ENCODE measurements at places on chromosomes 5 and 9.
A peak's percentile ranks its signal among the peaks of the same experiment; 100 is the strongest.

DNA sequence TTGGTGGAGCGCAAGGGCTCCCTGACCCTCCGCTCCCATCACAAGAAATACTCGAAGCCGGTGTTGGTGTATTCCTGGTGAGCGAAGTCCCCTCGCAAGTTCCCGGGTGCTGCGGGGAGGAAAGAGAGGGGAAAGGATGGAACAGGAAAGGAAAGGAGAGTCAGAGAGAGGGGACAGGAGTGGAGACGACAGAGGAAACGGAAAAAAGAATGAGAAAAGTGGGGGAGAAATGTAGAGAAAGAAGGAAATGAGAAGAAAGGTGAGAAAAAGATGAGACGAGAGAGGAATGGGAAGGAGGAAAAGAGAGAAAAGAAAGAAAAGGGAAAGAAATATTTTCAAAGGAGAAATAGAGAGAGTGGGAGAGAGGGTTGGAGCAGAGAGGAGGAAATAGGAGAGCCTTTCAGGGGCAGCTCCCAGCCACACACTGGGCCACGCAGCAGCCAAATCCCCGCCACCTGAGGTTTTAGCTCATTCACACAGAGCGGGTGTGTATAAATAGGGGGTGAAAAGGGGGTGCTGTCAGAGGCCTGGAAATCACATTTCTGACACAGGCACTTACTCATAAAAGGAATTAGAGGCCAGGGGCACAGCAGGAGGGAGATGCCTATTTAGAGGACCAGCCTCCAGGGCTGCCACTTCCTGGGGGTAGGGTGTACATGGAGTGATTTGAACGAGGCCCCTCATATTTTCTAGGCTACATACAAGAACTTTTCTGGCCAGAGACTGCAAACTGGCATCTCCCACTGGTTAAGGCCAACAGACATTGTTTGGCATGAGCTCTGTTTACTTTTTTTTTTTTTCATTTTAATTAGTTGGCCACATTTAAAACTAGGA lies 555 bp downstream of the CFAP95 start:
- no peak for DNase-seq

DNA sequence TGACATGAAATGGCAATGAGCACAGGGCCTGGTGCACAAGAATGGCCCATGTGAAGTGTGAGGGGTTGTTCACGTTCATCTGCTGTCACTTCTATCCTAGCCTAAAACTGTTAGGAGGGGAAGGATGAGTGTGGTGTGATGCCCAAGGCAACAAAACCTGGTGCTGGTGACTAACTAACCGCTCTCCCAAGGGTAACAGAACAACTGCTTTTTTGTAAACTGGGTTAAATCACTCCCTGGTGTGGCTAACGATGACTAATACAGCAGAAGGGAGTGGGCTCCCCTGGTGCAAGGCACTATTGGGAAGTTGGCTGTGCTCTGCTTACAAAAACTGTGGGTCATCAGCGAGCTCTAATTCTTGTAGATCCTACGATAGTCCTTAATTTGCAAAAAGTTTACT lies 103.2 kb upstream of the VCAN start:
- DNase-seq = no peak

GRCh38 chr9:113307396-113307975 lies 4.3 kb upstream of the RNF183 start:
- DNase-seq = no peak

- DNase-seq = no peak
Measured at GRCh38 chr5:143703659-143704058, 108.3 kb upstream of the HMHB1 start.

DNA sequence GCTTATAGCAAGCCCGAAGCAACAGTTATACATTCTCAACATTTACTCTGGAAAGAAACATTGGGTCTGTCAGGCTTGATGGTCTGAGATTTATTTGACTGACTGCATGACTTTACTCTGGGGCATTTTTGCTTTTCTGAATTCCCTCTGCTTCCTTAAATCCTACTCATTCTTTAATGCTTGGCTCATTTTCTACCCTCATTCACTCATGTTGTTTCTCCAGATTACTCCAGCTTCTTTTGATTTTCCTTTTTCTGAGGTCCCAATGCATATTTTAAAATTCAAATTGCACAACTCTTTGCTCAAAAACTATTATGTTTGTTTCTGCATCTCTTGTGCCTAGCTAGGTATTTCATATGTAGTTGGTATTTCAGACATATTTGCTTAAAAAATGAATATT lies 2002.9 kb upstream of the NUDT12 start:
- DNase-seq = no peak

- DNase-seq = no peak
Measured at GRCh38 chr9:19665146-19665863, 123.5 kb downstream of the SLC24A2 start.

GRCh38 chr5:134935711-134936602 lies 31.0 kb downstream of the PCBD2 start:
- DNase-seq = no peak

- DNase-seq = peak; percentile 2
Measured at GRCh38 chr5:143652108-143652700, 159.8 kb upstream of the HMHB1 start.

- DNase-seq = no peak
Measured at GRCh38 chr5:61402244-61402823, 70.3 kb downstream of the ZSWIM6 start.

GRCh38 chr5:56328753-56329560 lies 95.8 kb upstream of the ANKRD55 start:
- DNase-seq = peak; percentile 10

- DNase-seq = no peak
Measured at GRCh38 chr5:172624996-172625964, 15.8 kb upstream of the NEURL1B start.

- no peak for DNase-seq
Measured at GRCh38 chr5:138574744-138575193, 432 bp downstream of the HSPA9 start.

- no peak for DNase-seq
Measured at GRCh38 chr5:75473463-75473862, 38.0 kb downstream of the CERT1 start.

DNA sequence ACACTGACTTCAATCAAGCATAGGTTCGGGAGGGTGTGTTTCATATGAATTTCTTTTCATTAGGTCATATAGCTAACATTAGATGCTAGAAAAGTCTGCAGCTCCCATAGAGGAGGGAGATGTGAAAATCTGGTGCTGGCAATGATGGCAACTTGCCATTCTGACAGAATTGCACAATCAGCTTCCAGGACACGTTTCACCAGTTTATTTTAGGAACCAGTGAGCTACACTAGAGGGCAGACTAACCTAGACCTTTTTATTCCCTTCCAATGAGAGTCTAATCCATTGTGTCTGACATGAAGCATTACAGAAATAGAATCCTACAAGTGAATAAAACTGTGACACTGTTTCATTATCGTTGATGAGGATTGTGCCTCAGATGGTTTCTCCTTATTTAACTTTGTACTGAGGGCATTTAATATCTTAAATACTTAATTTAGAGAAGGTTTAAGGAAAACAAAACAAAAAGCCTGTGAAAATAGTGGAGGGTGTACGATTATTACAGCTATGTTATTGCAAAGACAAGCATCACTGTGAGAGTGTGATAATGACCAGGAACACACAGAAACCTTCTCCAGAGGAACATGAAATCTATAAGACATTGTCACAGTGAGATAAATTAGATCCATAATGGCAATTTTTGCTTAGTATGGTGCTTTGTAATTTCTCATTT lies 363.3 kb upstream of the RPS23 start:
- DNase-seq = no peak

- DNase-seq = no peak
Measured at GRCh38 chr5:170337045-170337733, 39.6 kb upstream of the LCP2 start.

DNA sequence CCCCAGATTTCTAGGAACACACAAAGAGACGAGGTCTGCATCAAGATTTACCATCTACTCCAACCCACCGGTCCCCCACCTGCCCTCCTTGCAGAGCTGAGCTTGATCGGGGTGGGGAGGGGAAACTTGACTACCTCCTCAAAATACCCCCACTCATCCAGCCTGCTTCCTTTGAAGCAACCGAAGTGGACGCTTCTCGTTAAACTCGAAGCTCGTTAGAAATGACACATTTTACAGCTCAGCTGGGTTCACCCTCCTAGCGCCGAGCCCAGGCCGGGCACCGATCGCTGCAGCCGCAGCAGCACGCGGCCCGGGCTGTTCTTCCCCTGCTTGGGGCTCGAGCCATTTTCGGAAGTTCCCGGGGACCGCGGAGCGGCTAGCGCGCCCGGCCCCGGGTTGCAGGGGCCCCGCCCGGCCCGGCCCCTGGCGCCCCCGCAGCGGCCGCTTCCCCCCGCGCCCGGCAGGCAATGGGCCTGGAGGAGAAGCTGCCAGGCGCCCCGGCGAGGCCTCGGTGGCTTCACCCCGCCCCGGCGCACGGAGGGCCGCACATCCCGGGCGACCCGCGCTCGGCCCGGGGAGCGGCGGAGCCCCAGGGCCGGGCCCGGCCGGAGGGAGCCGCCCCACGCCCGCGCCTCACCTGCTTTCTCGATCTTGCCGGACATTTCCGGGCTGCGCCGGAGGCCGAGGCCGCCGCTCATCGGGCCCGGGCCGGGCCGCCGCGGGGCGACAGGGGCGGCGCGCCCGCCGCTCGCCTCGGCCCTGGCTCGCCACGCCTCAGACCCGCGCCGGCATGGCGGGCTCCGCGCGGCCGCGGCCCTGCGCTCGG lies 530 bp downstream of the RAPGEF1 start:
- no peak for DNase-seq

DNA sequence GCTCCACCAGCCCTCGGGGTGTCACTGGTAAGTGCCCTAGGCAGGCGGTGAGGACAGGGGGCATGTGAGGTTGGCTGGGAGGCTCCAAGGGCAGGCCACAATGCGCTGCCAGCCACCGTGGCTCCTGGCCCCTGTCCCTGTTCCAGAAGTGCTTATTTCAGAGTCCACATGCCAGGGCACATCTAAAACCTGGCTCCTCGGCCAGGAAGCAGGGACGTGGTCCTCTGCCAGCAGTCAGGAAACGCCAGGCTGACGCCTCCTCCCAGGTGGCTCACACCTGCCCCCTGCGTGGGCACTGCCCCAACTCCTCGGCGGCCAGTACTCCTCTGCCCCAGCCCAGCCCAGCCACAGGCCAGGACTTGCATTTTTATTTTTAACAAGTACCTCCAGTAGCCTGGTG lies 68.5 kb downstream of the SECISBP2 start:
- DNase-seq = no peak

DNA sequence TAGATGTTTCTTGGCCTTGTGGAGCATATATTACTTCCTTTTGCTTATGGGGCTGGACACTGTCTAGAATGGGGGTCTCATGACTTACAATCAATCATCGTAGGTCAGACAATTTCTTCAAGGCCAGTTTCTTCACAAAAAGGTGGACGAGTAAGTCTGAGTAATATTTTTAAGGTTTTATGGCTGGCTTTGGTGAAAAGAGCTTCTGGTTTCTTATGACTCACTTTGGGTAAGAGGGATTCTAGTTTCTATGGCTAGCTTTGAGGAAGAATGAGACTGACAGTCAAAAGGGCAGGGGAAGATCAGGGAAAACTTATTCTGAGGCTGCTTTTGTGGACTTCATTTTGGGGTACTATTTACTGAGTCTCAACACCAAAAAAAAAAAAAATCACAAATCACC lies 2067.2 kb upstream of the C9orf72 start:
- DNase-seq = no peak

- DNase-seq = no peak
Measured at GRCh38 chr5:179379321-179379890, 34.1 kb upstream of the ADAMTS2 start.

DNA sequence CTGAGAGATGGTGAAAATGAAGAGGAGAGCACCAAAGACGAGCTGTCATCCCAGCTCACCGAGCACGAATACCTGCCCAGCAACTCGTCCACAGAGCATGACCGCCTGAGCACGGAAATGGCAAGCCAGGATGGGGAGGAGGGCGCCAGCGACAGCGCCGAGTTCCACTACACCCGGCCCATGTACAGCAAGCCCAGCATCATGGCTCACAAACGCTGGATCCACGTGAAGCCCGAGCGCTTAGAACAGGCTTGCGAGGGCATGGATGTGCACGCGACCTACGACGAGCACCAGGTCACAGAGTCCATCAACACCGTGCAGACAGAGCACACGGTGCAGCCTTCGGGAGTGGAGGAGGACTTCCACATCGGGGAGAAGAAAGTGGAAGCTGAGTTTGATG lies 27.4 kb upstream of the ZBTB34 start:
- no peak for DNase-seq

DNA sequence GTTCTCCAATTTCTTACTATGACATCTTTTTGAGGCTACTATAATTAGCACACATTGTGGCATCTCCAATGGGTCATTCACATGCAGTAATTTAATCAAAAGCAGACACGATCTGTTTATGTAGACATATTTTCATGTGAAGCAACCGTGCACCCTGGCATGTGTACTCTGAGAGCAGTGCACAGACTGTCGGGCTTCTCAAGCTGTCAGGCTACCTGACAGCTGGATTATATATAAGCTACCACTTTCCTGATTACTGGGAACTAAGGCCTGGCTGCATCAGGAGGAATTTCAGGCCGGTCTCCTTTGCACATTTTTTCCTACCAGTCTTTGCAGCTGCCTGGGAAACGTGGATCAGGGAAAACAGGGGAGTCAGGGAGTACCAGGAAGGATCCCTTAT lies 197.5 kb downstream of the MAPKAP1 start:
- no peak for DNase-seq

All from stimulated activated CD8-positive, alpha-beta memory T cell treated with anti-CD3 and anti-CD28 coated beads, Interleukin-7, amount 100 ng/mL, for 48 hours (primary cell).